Suprapubic skin (tissue), 4 donors: ENCODE measurements at places on chromosomes 7 and 10.

GRCh38 chr7:6437251-6437650 lies 10.5 kb downstream of the DAGLB start:
- no peak overlapping the region for H3K27ac ChIP-seq
- no peak for DNase-seq
- H3K36me3 ChIP-seq, result peaks cover 3% of the 10 kb centered on the region

- H3K27ac ChIP-seq, result no peak overlapping the region
- DNase-seq, result no peak
- no peaks in the 10 kb centered on the region for H3K4me1 ChIP-seq
- H3K4me3 ChIP-seq, result no peak overlapping the region
- H3K36me3 ChIP-seq, result no peaks in the 10 kb centered on the region
- H3K27me3 ChIP-seq, result no peaks in the 10 kb centered on the region
These were observed 13.7 kb upstream of the C10orf71 start for GRCh38 chr10:49285232-49285631.

DNA sequence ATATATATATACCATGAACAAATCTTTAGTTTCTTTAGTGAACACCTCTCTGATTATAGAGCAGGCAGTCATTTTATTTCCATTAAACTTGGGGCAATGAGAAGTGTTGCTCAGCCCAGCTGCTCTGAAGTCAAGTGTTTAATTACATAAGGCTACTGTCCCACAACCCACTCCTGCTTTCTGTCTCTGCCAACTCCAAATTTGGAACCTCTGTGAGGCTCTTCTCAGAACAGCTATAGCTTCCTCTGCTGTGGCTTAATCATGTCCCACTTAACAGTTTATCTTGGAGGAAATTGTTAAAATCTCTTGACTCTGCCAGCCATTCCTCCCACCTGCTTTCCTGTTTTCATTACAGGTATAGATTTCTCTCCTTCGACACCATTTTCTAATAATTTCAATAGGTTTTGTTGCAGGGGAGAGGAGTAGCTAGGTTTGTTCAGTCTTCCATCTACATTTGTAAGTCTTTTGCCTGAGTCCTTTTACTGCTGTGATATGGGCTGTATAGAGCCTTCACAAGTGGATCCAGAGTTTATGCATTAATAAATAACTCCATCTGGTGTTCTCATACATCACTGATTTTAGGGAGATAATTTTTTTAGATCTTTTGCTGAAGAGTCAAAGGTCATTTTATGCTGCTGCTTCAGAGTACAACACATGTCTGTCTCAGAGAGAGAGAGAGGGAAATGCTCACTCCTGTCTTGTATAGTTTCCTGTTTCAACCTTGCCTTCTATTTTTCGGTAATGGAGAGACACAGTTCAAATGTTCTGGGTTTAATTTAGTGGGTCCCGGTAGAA lies 170.4 kb downstream of the WNT2 start:
- H3K36me3 ChIP-seq, result no peaks in the 10 kb centered on the region
- H3K27ac ChIP-seq, result no peak overlapping the region
- peaks cover 6% of the 10 kb centered on the region for H3K4me1 ChIP-seq
- no peak overlapping the region for H3K4me3 ChIP-seq
- no peaks in the 10 kb centered on the region for H3K27me3 ChIP-seq

DNA sequence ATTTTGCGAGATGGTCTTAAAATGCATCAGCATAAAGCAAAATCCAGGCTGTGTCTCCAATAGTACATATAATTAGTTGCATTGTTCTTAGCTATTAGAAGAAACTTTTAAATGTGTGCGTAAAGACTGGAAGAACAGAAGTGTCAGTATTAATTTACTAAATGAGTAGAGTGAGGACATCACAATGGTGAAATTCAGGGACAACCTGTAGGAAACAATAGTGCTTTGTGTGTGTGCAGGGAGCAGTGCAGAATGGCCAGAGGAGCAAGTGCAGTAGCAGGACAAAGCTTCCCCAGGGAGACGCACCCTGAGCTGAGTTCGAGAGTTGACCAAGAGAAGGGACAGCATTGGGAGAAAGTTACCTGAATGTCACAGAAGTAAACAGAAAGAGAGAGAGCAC lies 13.7 kb downstream of the ITGB8 start:
- no peak overlapping the region for H3K27ac ChIP-seq
- H3K4me1 ChIP-seq, result peaks cover 44% of the 10 kb centered on the region
- no peak for DNase-seq
- H3K27me3 ChIP-seq, result no peaks in the 10 kb centered on the region

DNA sequence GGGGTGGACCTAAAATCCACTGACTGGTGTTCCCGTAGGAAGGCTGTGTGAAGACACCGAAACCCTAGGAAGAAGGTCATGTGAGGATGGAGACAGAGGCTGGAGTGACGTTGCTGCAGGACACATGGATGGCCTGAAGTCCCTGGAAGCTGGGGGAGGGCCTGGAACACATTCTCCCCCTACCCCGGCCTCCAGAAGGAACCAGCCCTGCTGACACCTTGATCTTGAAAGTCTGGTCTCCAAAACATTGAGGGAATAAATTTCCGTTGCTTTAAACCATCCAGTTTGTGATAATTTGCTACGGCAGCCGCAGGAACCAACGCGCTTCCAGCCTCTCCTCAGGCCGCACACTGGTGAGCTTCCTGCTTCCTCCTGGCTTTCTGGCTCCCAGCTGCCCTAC lies 288.2 kb downstream of the GLRX3 start:
- H3K27me3 ChIP-seq, result no peaks in the 10 kb centered on the region
- H3K4me3 ChIP-seq, result no peak overlapping the region
- no peaks in the 10 kb centered on the region for H3K4me1 ChIP-seq
- H3K36me3 ChIP-seq, result no peaks in the 10 kb centered on the region
- H3K27ac ChIP-seq, result no peak overlapping the region

- no peak overlapping the region for H3K27ac ChIP-seq
- no peaks in the 10 kb centered on the region for H3K36me3 ChIP-seq
- no peaks in the 10 kb centered on the region for H3K4me1 ChIP-seq
- no peak for DNase-seq
- H3K4me3 ChIP-seq, result no peak overlapping the region
These were observed 251.1 kb upstream of the LRRN3 start for GRCh38 chr7:110839866-110840265.

- DNase-seq, result no peak
- no peaks in the 10 kb centered on the region for H3K27me3 ChIP-seq
- no peaks in the 10 kb centered on the region for H3K4me1 ChIP-seq
- H3K27ac ChIP-seq, result no peak overlapping the region
These were observed 29.3 kb downstream of the RBM48 start for GRCh38 chr7:92557808-92558362.

GRCh38 chr10:114655671-114656070 lies 2.4 kb downstream of the ABLIM1 start:
- no peaks in the 10 kb centered on the region for H3K27me3 ChIP-seq
- H3K4me1 ChIP-seq, result peaks cover 16% of the 10 kb centered on the region
- H3K27ac ChIP-seq, result no peak overlapping the region
- H3K4me3 ChIP-seq, result no peak overlapping the region
- H3K36me3 ChIP-seq, result no peaks in the 10 kb centered on the region

DNA sequence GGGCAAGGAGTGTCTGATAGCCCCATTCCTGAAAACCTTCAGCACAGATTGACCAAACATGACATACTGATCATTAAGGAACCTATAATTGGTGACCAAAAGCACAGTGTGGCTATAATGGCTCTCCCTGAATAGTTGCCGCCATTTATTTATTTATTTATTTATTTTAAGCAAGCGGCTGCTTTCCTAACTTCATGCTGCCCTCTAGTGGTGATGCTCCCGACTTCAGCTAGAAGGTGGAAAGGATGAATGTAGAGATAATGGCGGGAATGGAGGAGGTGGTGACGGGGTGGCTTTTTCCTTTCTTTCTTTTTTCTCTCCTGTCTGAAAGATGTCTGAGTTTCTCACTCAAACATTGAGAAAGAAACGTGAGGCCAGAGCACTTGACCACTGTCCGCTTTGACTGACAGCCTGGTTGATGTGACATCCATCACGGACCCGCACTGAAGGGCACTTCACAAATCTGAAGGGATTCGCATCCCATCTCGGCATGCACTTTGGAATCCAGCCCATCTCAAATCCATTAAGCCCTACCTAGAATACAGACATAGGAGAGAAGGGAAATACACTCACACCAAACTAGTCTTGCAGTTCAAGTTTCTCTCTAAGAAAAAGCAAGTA lies 1090.1 kb downstream of the KCNMA1 start:
- H3K27me3 ChIP-seq, result no peaks in the 10 kb centered on the region
- peaks cover 3% of the 10 kb centered on the region for H3K4me1 ChIP-seq
- H3K4me3 ChIP-seq, result no peak overlapping the region

DNA sequence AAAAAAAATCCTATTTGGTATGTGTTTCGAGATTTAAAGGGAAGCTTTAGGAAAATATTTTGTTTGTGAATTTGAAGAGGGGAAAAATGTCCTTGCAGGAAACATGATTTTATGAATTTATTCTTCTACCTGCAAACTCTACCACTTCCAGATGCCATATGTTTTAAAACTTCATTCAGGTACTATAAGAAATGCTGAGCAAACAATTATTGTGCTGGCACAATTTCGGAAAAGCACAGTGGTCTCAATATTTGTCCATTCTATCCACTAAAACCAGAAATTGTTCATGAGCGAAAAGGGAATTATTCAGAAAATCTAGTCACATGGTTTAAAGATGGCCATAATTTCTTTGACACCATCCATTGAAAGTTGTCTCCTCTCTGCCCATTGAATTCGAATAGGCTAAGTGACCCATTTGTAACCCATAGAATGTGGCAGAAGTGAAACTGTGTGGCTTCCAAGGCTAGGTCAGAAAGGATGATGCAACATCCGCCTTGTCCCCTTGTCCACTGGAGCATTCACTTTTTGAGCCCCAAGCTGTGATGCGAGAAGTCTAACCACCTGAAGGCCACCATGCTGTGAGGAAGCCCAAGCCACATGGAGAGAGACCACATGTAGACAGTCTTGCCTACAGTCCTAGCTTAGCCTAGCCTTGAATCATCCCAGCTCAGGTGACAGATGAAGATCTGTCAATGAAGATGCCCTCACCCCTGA lies 189.8 kb upstream of the PRKCQ start:
- no peak for DNase-seq
- no peak overlapping the region for H3K27ac ChIP-seq
- no peak overlapping the region for H3K4me3 ChIP-seq
- H3K4me1 ChIP-seq, result no peaks in the 10 kb centered on the region

DNA sequence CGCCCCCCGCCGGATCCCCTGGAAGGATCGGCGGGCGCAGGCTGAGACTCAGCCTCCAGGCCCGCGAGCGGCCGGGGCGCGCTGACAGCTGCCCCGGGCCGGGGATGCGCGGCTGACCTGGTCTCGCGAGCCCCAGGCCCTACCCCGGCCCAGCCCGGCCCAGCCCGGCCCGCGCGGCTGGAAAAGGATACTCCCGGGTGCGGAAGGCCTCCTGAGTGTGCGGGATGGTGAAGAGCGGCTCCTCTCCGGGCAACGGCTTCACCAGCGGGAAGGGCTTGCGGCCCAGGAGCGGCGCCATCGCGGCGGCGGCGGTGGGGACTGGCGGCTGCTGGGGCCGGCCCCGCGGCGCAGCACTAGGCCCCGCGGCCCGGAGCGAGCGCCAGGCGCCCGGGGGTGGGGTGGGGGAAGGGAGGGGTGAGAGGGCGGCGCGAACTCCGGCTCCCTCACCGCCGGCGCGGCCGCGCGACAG lies 423 bp downstream of the BAZ1B start:
- H3K4me1 ChIP-seq, result peaks cover 47% of the 10 kb centered on the region
- no peaks in the 10 kb centered on the region for H3K27me3 ChIP-seq
- H3K27ac ChIP-seq, result peak overlapping the region; percentile 91
- peak overlapping the region; percentile 91 for H3K4me3 ChIP-seq
- no peaks in the 10 kb centered on the region for H3K36me3 ChIP-seq
- no peak for DNase-seq

- H3K4me1 ChIP-seq, result peaks cover 2% of the 10 kb centered on the region
- no peak overlapping the region for H3K4me3 ChIP-seq
- no peak for DNase-seq
- H3K27ac ChIP-seq, result no peak overlapping the region
- no peaks in the 10 kb centered on the region for H3K27me3 ChIP-seq
These were observed 174.8 kb downstream of the DKK1 start for GRCh38 chr10:52488606-52489485.

DNA sequence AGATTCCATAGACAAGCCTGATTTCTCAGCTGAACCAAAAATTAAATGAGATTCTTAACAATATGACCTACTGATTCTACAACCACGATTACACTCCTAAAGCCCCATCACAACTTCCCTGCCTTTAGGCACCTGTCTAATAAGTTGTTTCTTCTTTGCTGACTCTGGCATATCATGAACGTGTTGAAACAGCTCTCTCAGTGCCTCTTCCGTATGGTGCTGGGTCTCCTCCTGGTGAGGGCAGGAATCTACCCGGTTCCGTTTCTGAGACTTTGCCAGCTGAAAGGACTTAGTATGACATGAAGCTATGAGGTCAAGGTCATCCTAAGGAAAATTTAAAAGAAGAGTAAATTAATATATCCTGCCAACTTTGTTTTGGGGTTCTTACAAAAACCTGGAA lies 48.6 kb downstream of the ARHGAP19 start:
- peaks cover 23% of the 10 kb centered on the region for H3K36me3 ChIP-seq
- DNase-seq, result no peak
- no peak overlapping the region for H3K27ac ChIP-seq
- H3K4me1 ChIP-seq, result no peaks in the 10 kb centered on the region
- H3K27me3 ChIP-seq, result no peaks in the 10 kb centered on the region

DNA sequence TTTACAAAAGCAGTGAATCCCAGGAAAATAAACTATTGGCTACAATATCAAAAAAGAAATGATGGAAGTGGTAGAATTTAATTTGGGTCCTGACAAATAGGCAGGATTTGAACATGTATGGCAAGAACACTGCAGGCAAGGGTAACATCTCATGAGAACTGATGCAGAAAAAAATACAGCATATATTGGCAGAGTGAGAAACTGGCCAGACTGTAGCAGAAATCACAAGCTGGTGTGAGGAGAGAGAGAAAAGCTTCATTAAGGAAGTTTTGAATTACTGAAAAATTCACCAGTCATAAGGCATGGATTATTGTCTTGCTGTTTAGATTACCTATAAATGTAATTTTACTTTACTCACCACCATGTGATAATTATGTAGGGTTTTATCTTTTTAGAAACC lies 77.4 kb downstream of the ZEB1 start:
- H3K4me3 ChIP-seq, result no peak overlapping the region
- H3K36me3 ChIP-seq, result no peaks in the 10 kb centered on the region
- no peaks in the 10 kb centered on the region for H3K27me3 ChIP-seq
- no peak for DNase-seq
- peaks cover 20% of the 10 kb centered on the region for H3K4me1 ChIP-seq
- no peak overlapping the region for H3K27ac ChIP-seq

- H3K4me1 ChIP-seq, result no peaks in the 10 kb centered on the region
- H3K4me3 ChIP-seq, result no peak overlapping the region
- no peaks in the 10 kb centered on the region for H3K27me3 ChIP-seq
- H3K27ac ChIP-seq, result no peak overlapping the region
These were observed 97.4 kb downstream of the CPED1 start for GRCh38 chr7:121085922-121086321.

- no peaks in the 10 kb centered on the region for H3K27me3 ChIP-seq
- no peaks in the 10 kb centered on the region for H3K4me1 ChIP-seq
- DNase-seq, result no peak
- H3K4me3 ChIP-seq, result no peak overlapping the region
These were observed 9.0 kb upstream of the GARS1 start for GRCh38 chr7:30585675-30586074.

DNA sequence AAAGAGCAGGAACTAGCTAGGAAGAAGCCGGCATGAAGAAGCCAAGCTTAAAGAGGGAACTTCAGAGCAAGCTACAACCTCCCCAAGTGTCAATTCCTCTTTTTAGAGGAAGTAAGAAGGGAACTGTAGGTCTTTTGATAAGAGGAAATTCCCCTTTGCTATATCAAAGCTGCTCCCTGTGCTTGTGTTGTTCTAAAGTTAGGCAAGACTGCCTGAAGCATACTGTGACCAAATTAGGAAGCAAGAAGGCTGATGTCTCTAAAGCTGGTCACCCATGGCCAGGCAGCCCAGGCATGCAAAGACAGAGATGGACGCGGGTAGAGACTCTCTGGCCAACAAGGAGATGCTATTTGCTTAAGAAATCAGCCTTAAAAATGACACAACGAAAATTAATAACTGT lies 87.9 kb downstream of the RNF216 start:
- peaks cover 94% of the 10 kb centered on the region for H3K4me1 ChIP-seq
- no peak for DNase-seq
- H3K27me3 ChIP-seq, result no peaks in the 10 kb centered on the region
- peak overlapping the region; percentile 3 for H3K4me3 ChIP-seq
- H3K36me3 ChIP-seq, result peaks cover 8% of the 10 kb centered on the region
- H3K27ac ChIP-seq, result peak overlapping the region; percentile 82
